ENCODE measurements at places on chromosomes 4 and X.

GRCh38 chr4:168059251-168059650 is 33.1 kb upstream of the ANXA10 start:
- peak; percentile 33 for DNase-seq

DNA sequence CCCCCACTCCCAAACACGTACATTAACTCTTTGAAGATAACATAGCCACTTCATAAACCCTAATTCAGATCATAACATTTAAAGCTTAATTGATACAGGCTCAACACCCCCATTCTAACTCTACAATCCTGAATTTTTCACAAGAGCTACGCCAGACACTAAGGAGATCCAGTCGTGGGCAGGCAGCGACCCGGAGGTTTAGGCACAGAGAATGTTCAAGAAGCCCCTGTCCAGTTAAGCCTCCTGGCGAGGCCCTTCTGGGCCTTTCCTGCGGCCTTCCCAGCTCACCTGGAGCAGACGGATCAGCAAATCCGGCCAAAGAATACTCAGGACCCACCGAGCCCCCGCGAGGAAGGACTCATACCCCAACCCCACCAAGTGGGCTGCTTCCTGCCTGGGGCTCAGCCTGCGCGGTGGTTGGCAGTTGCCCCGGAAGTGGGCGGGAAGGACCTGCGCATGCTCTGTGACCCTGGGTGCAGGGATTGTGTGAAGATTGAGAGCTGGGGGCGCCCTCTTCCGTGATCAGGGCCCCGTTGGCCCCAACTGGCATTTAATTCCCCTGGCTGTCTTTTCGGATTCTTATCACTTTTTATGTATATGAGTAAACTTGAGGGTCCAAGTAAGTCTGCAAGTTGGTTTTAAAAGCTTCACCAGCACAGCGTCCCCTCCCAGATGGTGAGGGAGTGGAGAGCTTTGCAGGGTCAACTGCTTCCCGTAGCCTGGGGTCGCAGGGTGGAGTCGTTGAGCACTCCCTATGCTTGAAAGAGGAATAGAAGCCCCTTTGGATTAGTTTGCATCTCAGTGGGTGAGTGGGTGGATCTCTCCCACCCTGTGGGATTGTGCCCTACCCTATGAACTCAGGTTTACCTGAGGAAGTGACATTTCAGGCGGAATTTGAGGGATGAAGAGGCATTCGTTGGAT is at the start of gene TRIM61:
TRIM61 (minus strand) TSS at position 415 of the 922 bp plus-strand sequence. CDS start 7,655 bp downstream, outside the sequence.
- no peak for DNase-seq

- no peak for DNase-seq
These were observed 40.8 kb downstream of the LAMP2 start for GRCh38 chrX:120428309-120428708.

- DNase-seq: no peak
These were observed 168.6 kb downstream of the AFAP1 start for GRCh38 chr4:7771056-7771455.

- DNase-seq: no peak
These were observed 62.8 kb downstream of the PPP3CA start for GRCh38 chr4:101284546-101284945.

GRCh38 chr4:184016759-184017668 is 111.9 kb downstream of the STOX2 start:
- DNase-seq: no peak

DNA sequence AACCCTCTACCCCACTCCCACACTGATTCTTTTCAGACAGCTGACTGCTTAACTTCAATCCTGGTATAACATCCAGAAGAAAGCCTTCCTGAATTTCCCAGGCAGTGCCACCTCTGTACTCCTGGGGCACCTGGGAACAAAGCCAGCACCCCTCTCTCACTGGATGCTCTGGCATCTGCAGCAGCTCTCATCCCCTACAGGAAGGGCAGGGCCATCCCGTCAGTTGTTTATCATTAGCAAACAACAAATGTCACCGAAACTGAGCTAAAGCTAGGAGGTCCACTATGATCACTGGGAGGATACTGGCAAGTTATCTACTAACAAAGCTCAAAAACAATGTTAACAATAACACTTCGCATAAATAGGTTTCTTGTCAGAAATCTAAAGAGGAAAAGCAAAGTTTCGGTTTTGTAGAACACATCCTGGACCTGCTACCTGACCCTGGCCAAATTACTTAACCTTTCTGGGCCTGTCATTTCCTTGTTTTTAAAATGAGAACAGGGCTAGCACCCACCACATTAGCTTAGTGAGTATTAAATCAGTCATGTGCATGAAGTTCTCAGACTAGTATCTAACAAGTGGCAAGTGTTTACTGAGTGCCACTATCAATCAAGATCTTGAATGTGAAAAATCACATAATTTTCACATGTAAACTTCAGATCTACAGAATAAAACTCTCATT is 86.6 kb downstream of the NR3C2 start:
- no peak for DNase-seq

- DNase-seq: no peak
These were observed 1480.8 kb downstream of the TECRL start for GRCh38 chr4:62928483-62928882.

DNA sequence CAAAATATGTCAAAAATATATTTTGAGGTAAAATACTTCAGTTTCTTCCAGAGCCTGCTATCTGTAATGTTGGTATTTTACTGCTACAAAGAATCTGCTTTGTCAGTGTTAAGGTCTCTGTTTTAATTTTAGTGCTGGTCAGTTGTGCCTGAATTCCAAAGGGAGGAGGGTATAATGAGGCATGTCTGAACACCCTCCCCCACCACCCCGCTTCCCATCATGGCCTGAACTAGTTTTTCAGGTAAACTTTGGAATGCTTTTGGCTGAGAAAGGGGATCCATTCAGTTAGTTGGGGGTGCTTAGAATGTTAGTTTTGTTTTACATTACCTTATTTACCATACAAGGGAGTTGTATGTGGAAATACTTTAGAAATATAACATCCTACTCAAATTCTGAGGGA is 158.5 kb downstream of the MID1IP1 start:
- no peak for DNase-seq
